Nucleus accumbens (tissue), 56 donors: ENCODE measurements at places on chromosomes 11 and 22.

- no peak for DNase-seq
Measured at GRCh38 chr11:132821014-132821413, 711.3 kb downstream of the OPCML start.

- DNase-seq, result no peak
Measured at GRCh38 chr11:43212279-43212678, 99.5 kb upstream of the API5 start.

GRCh38 chr22:35947794-35948425 is 80.7 kb downstream of the RBFOX2 start:
- no peak for DNase-seq

DNA sequence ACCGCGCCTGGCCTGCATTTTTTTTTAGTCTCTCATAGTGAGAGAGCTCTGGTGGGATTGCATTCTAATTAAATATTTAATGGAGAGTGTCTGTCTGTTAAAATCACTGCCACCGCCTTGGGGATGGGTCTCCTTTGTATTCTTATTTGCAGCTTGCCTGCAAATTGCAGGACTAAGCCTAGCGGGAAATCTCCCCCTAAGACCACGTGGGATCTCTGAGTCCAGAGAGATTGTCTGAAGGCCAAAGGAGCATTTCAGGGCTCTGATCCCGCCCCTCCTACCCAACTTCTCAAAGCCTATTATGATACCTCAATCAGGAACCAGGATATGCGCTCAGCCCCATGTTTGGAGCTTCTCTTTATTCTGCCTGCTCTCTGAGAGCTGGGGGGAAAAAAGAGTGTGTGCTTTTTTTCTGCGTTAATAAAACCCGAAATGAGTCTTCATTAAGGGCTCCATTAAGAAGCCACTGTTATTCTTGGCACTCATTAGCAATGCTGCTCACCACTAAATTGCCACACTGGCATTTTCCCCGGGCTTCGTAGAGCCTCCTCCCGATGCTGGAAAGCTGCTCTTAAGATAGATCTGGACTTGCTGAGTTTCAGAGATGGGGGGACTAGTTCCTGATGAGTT is 92.9 kb upstream of the THY1 start:
- DNase-seq, result no peak

DNA sequence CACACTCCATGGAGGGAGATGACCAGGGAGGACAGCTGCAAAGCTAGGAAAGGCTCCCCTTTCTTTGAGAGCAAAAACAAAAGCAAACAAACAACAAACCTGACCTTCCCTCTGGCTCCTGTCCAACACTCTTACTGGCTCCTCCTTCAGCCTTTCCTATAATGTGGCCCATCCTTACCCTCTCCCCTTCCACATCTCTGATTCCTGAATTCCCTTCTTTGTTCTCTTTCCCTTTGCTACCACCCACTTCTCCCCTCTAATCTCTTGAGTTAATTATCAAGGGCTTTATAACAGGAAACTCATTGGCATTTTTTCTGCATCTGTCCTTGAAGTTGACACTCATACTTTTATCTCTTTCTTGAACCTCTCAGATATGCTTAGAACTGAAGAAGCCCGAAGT is 56.3 kb downstream of the ZNF280B start:
- no peak for DNase-seq

- DNase-seq, result no peak
Measured at GRCh38 chr11:111367411-111368284, 11.4 kb downstream of the POU2AF1 start.
